ENCODE measurements at places on chromosomes 5 and 9.

DNA sequence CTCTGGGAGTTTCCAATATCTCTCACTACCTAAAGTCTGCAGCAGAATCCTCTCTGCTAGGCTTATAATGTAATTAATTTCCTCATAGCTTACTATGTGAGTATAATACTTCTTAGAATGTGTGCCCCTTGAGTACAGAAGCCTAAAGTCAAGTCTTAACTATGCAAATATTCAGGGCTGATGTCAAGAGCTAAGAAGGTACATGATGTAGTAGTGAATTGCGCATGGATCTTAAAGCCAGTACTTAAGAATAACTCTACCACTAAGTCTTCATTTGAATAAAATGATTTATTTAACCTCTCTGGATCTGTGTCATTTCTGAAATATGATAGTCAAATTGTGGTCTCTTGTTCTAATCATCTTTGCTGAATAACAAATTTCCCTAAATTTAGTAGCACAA, 442.9 kb downstream of the DTWD2 start:
- no peak for DNase-seq

- no peak for DNase-seq
These were observed 23.2 kb upstream of the SPTAN1 start for GRCh38 chr9:128529191-128529590.

DNA sequence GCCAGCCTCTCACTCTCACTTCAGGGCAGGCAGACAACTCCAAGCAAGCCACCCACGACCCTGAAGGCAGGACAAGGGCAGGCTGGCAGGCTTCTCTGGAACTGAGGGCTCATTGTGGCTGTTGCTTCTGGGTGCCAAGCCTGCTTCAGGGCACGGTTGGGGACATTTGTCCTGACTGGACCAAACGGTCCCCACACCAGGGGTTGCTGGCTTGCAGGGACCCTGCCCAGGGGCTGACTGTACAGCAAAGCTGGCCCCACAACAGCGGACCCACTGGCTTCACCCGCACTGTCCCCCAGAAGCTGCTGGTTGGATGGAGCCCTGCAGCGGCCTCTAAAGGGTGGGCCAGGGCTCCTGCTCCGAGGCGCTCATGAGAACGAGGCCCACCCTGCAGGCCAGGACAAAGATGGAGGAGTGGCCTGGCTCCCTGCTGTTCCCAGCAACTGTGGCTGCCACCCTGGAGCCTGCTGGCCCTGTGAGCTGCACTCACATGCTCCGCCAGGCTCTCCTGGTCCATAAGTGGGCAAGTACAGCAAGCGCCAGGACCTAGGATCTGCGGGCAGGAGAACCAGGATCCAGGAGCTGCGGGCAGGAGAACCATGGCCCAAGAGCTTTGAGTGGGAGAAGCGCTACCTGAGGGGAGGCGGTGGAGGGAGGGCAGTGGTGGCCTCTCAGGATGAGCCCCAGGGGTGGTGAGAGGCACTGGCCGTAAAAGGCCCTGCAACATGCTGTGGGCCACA, 34.4 kb upstream of the NSMF start:
- no peak for DNase-seq

DNA sequence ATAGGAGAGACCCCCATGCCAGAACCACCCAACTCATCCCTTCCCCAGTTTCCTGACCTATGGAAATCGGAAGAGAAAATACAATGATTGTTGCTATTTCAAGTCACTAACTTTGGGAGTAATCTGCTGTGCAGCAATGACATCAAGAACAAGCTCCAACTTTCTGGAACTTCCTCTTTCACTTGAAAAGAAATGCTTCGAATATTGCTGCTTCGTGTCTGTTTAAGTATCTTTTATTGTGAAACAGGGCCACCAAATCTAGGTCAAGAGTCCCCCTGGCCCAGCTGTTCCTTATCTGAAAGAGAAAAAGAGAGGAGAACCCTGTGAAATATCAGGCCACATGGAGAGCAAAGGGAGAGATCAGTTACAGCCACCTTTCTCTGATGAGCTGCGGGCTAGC, 59.4 kb upstream of the DNAH5 start:
- no peak for DNase-seq

- DNase-seq, result no peak
These were observed 617.1 kb upstream of the ADAMTS16 start for GRCh38 chr5:4523038-4523437.

DNA sequence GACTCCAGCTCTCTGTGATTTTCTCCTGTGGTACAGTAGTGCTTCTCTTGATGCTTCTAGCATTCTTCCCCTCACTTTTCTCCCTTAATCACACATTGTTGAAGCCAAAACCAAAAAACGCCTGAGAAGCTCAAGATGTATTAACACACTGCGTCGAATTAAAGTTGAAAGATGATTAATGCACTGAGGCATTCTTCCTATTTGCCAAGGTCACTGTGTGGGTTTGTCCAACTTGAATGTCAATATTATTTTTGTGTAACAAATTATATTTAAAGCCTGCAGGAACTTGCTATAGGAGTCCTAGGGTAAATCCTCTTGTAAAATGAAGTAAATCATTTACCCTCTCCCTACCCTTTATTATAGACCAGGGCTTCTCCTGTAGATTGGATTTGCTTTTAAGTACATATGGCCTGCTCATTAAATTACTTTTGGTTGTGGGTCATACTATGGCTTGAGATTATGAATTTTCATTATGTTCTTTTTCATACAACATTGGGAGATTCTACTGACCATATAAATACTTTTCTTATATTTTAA, 68.1 kb downstream of the GDA start:
- DNase-seq, result no peak

GRCh38 chr5:137995077-137995748, 37.7 kb downstream of the FAM13B start:
- DNase-seq, result no peak

- no peak for DNase-seq
These were observed 124.4 kb upstream of the FBXL7 start for GRCh38 chr5:15375559-15375958.

GRCh38 chr9:18971404-18971803, 61.6 kb downstream of the SAXO1 start:
- no peak for DNase-seq

- DNase-seq, result no peak
These were observed 93.5 kb upstream of the RGMB start for GRCh38 chr5:98679963-98680362.

- DNase-seq, result no peak
These were observed 42.7 kb downstream of the OR2V1 start for GRCh38 chr5:181088289-181088688.

GRCh38 chr5:41246376-41246775, 33.0 kb upstream of the C6 start:
- DNase-seq, result no peak

GRCh38 chr5:34841816-34842215, 2.9 kb downstream of the TTC23L start:
- no peak for DNase-seq

GRCh38 chr5:175092691-175093090, 351.3 kb downstream of the DRD1 start:
- no peak for DNase-seq
